Midbrain (tissue), 1 donor: ENCODE measurements at places on chromosomes 3 and 15.

DNA sequence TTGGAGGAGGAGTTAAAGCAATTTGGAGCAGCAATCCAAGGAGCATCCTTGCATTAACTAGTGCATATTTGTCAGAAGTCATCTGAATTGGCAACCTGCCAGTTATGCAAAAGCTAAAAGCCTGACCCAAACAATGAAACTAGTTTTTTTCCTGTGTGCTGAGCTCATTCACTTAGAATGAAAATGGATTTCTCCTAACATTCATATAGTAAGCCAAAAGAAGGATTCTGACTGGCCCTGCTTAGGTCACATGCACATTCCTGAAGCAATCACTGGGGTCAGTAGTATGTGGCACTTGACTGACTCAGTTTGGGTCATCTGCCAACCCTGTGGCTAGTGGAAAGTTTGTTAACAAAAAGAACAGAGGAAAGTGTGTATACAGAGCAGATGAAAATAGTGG is 30.5 kb downstream of the OXSM start:
- DNase-seq = no peak

DNA sequence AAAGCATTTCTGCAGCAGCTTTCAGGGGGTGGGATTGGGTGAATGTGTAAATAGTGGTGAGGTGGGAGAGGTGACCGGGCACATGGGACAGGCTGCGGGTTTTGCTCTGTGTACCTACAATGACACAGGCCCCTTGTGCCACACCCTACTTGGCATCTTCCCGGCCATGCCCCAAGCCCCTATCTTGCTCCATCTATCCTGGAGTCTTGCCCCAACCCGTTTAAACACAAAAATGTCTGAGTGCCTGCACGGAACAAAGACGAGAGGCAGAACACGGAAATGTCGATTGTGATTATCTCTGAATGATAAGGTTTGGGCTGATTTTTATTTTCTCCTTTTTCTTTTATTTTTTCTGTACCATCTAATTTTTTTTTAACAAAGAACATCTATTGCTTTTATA is 46.0 kb upstream of the SLC6A1 start:
- no peak for DNase-seq

GRCh38 chr3:31532587-31533168 is at the start of gene STT3B:
TSS of gene STT3B (plus strand) at chr3:31532925. CDS start at chr3:31532999, 74 bp downstream.
- no peak for DNase-seq

DNA sequence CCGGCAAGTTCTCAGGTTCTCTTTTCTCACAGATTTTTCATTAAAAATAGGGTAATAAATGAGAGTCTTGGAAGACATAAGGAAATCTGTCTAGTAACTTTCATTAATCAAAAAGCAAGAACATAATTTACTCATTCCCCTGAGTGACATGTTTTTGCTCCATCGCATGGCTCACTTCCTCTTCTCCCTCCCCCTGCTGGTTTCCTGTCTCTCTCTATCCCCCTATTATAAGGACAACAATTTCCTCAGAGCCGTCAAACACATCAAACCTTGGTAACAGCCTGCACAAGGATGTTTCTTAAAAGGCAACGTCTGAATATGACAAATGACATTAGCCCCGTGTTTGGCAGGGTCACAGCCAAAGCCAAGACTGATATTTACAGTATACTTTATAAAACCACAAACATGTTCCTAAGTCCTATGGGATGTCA is 1149.6 kb downstream of the IGSF11 start:
- no peak for DNase-seq

- DNase-seq = no peak
Measured at GRCh38 chr3:70298385-70298784, 14.1 kb downstream of the MDFIC2 start.

- no peak for DNase-seq
Measured at GRCh38 chr15:27210176-27210575, 239.2 kb downstream of the GABRG3 start.

DNA sequence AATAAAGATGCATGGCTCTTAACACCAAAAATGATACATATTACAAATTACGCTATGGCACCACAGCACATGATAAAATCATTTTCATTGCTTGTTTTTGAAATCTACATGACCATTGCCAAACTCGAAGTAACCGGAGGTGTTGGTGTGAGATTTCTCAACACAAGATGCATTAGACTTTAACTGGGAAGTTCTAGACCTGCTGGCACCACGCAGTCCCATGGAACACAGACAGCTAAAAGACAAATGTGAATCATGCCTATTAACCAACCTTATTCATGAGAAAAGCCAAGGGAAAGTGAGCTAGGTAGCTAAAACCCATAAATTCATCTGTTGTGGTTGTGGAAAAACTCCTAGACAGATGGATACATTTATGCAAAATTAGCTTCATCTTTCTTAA is 595.4 kb downstream of the FOXP1 start:
- DNase-seq = no peak

- DNase-seq = no peak
Measured at GRCh38 chr3:58528629-58529028, 8.4 kb downstream of the ACOX2 start.

- DNase-seq = no peak
Measured at GRCh38 chr15:65088643-65089021, 12.1 kb downstream of the KBTBD13 start.

- no peak for DNase-seq
Measured at GRCh38 chr15:49718846-49719245, 98.0 kb downstream of the DTWD1 start.

DNA sequence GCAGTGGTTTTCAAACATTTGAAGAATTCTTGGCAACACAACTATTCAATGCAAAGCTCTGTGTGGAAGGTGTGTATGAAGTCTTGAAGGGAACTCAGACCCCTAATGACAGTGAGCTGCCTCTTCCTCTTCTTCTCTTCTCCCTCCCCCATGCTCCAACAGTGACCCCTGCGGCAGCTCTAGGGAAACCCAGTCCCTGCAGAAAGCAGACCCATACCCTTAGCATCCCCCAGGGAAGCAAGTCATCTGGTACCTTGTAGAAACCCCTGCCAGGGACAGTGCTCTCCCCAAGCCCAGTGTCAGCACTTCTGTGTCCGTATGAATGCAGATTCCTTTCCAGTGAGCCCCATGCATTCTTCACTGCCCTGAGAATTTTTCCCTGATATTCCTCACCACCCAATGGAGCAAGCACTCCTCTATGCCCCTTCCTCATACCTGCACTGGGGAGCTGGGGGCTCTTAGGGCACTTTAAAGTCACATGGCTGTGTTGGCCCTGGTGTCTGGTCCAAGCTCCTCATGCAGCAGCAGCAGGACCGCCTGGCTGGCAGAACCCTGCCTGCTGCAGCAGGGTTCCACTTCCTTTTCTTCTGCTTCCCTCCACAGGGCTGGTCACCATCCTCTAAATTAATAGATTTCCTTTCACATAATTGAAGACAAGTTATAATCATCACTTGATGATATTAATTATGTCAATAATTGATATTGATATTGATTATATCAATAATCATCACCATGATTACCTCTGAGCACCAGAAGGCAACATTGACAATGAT is 442.5 kb downstream of the EPHB1 start:
- DNase-seq = no peak

DNA sequence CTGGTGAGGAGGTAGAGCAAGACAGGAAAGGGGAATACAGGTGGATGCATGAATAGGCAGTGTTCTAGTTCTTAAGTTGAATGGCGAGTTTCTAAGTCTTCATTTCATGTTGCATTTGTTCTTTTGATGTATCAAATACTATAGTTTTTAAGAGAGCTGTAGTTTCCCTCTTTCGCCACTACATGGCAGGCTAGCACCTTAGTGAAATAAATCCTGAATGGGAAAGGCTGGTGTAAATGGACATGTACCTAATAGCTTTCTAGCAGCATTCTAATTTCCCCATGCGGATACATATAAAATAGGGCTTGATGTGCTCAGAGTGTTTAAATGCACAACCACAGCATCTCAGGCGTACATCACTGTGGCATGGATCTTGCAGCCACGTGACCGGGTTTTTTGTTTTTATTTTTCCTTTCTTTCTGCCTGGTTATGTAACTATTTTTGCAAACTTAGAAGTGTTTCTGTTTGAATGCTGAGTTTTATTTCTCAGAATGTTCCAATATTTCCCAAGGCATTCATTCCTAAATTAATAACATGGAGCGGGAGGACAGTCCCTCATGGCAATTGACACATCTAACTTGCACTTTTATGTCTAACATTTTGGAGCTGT is 23.5 kb upstream of the CLN6 start:
- DNase-seq = peak; percentile 74

DNA sequence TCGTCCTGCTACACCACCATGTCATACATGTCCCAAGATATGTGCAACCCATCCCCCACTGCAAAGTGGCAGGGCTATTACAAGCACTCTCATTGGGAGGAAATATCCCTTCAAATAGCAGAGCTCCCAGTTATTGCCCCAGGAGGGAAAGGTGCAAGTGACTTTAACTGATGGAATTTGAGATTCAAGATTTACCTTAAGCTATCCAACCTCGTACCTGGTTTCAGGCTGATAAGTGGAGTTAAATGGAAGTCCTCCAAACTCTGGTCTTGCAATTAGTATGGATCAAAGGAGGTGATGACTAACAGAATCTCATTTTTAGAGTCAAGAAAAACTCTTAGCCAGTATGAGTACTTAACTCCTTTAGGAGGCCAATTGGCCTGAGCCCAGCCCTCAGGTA is 2.1 kb downstream of the SLCO2A1 start:
- DNase-seq = no peak

DNA sequence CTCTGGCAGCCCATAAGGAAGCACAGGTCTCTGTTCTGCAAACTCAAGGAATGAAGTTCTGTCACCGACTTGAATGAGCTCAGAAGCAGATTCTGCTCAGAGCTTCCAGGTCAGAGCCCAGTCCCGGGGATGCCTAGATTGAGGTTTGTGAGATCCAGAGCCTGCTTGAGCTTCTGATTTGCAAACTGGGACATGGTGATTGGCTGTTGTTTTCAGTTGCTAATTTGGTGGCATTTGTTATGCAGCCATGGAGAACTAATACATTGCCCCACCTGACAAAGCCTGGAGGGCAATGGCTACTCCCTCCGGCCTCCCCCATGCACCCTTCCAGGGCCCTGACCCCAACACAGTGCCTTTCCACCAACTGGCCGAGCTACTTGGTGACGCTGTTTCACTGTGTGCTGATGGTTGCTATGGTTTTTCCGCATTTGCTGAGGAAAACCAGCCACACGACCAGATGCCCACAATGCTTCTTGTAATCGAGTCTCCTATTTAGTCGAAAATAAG is 379.5 kb upstream of the ATP10A start:
- DNase-seq = no peak

GRCh38 chr3:18531662-18532061 is 106.5 kb upstream of the SATB1 start:
- DNase-seq = no peak

DNA sequence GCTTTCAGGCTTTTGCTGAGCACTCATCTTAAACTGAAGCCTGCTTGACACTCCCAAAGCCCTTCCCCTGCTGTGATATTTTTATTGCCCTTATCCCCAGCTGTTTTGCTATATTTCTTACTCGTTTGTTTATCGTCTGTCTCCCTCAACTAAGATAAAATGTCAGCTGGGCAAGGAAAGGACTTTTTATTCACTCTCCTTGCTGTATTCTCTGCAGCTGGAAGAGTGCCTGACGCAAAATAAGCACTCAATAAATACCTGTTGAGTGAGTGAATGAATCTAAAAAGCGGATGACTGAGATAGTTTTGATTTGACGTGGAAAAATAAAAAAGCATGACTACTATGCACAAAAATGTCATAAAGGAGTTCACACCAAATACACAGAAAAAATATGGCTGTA is 84.8 kb upstream of the POMGNT2 start:
- DNase-seq = no peak

DNA sequence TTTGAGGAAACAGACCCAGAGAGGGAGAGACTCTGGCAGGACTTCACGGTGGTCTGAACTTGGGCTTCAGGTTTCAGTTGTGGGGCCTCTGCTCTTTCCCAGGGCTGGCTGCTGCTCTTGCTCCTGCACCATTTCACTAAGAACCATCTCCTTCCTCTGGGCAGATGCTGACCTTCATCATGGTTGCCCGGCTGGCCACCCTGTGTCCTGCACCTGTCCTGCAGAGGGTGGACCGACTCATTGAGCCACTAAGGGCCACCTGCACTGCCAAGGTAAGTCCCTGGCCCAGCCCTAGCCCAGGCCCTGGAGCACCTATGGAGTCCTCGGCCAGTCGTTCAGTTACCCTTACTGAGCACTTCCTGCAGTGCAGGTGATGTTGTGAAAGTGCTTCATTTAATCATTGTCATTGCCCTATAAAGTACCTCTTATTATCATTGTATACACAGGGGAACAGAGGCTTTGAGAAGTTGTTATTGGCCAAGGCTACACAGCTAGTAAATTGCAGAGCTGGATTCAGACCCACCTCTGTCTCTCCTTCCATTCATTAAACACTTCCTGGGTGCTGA is 10.0 kb downstream of the RPL32 start:
- DNase-seq = no peak

GRCh38 chr15:69957175-69957574 is 140.5 kb downstream of the TLE3 start:
- no peak for DNase-seq

DNA sequence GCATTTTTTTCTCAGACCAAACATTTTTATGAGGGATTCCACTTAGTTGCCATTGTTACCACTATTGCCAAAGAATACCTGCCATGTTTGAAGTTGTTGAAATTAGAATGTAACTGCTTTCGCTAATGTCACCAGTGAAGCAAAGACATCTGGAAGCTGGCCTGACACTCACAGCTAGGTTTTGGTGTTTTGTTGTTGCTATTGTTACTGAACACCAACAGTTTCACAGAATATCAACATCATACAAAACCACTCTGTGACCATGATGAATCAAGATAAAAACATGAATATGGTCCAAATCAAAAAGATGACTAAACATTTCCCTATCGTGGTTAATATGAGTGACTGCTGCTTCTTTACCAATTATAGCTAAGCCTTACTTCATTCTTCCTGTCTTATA is 6.9 kb upstream of the CFAP20DC start:
- no peak for DNase-seq
